Endothelial cell of umbilical vein (primary cell): ENCODE measurements at places on chromosomes 5 and 9. TPM values are rescaled to one million over a fixed set of nuclear protein-coding genes. Genes with fewer than 3 reads are reported as not detected.
A peak's percentile ranks its signal among the peaks of the same experiment; 100 is the strongest.

GRCh38 chr5:154429341-154429740 lies 16.5 kb upstream of the SAP30L start:
- no peak for DNase-seq

DNA sequence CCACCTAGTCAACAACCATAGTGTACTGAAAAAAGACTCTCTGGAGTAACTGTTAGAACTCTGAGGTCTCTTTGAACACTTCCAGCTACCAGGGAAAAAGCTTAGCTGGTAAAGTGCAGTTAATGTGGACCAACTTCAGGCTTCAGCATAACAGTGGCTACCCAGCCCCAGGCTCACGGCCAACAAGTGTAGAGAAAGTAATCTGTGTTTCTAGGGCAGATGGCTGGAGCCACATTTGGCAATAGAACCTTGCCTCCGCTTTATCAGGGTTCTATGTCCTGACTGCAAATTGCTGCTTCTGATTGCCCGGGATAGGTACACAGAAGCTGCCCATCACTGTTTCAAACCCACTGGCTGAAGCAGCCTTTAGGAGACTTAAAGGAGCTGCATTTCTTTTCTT lies 76.0 kb upstream of the SIMC1 start:
- DNase-seq: no peak

DNA sequence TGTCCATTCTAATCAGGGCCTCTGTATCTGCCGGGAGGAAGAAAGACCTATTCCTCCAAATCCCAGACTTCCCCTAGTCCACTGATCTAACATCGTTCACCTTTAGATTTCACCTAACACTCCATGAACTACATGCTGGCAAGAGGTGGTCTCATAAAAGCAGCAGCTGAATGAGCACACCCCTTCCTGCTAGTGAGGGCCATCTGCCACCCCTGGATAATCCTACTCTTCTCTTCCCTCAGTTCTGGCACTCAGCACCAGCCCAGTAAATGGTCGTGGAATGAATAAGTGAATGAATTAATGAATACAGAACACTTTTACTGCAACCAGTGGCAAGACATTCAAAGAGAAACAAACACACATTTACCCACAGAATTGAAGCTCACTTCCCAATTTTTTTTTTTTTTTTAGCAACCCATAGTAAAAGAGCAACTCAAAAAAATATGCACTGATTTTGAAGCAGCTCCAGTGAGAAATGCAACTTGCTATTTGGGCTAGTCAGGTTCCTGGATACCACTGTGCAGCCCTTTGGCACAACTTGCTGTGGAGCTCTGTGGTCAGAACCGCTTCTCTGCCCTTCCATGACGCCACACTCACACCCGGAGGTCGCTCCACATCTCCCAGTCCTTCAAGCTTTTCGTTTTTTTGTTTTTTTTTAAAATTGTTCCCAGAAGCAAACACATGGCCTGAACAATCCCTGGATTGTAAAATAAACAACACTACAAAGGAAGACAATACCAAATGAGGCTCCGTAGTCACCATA lies 6.2 kb downstream of the RNF183 start:
- no peak for DNase-seq

DNA sequence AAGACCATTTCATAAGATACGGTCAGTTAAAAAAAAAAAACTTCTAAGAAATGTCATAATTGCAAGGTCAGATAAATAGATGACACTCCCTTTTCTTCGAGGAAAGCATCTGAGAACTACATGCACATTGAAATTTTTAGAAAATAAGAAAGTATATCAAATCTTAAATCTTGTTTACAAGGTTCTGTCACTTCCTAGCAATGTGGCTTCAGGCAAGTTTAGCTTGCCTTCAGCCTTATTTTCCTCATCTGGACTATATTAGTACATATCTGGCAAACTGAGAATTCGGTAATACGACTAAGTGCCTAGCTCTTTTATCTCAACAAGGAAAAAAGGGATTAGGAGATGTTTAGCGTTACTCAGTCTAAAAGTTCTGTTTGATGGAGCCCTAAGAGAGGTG lies 32.5 kb upstream of the OR2K2 start:
- DNase-seq: no peak

DNA sequence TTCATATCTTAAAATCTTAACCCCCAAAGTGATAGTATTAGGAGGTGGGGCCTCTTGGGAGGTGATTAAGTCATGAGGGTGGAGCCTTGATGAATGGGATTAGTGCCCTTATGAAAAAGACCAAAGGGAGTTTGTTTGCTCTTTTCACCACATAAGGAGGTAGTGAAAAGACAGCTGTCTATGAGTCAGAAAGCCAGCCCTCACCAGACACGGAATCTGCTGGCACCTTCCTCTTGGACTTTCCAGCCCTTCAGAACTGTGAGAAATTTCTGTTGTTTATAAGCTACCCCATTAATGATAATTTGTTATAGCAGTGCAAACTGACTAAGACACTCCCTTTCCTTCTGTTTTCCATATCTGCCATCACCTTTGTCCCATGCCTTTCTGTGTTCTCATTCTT lies 20.8 kb downstream of the IFNB1 start:
- DNase-seq: no peak

Gene TMED9
- 286 and 291 TPM in 2 replicates for total RNA-seq

Gene GFPT2
- total RNA-seq: 4.5 and 5.5 TPM in 2 replicates

DNA sequence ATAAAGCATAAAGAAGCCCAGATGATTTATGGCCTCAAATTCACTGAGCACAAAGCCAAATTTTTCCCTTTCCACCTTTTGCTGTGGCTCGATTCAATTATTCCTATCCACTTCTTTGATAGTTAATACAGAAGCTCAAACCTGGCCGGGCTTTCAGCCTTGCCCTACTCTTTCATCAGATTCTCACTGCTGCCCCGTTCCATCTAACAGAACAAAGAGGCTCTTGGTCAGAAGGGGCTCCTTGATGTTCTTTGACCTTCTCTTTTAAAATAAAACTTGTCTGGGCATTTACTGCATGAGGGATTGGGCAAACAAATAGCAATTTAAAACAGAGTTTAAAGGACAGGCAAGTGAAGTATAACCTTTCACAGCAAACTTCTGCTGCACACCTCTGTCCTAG lies 9.8 kb downstream of the GRXCR2 start:
- DNase-seq: no peak

DNA sequence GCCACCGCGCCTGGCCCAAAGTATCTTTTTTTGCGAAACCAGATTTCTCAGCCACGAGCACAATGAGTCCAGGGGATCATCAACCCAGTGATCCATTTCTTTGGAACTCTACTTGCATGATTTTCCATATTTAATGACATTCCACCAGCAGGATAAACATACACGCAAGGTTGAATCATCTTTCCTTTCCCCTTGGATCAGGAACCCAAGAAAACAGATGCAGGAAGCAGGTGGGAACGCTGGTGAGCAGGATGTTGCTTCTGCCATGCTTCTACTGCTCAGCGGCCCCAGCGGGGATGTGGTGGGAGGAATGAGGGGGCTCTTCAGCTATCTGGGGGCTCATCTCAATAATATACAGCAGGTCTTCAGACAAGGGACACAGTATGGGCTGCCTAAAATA lies 118.2 kb downstream of the SEC61B start:
- DNase-seq: peak; percentile 83

- DNase-seq: peak; percentile 62
These were observed 9.1 kb downstream of the EGFL7 start for GRCh38 chr9:136671646-136672430.

GRCh38 chr5:14930486-14930885 lies 58.9 kb upstream of the ANKH start:
- no peak for DNase-seq

Gene PCA3
- total RNA-seq: 0.32 and 2.5 TPM in 2 replicates

DNA sequence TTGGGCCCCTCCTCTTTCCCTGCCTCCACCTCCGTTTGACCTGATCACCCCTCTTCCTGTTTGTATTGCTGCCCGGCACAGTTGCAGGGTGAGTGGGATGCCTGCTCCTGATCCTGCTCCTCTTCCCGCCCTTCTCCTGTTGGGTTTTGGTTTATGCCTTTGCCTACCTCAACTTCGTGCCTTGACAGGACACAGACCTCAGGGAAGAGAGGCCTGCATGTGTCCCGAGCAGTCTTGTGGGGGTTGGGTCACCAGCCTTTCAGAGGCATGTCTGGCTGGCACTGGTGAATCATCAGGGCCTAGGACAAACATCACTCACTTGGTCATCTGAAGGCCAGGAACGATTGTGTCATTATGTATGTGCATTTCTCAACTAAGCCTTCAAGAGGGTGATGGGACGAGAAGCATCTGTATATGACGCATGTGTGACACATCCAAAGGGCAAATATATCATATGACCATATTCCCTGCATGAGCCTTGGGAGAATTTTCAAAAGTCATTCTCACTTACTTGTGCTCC lies 56.9 kb downstream of the NPR3 start:
- DNase-seq: no peak

DNA sequence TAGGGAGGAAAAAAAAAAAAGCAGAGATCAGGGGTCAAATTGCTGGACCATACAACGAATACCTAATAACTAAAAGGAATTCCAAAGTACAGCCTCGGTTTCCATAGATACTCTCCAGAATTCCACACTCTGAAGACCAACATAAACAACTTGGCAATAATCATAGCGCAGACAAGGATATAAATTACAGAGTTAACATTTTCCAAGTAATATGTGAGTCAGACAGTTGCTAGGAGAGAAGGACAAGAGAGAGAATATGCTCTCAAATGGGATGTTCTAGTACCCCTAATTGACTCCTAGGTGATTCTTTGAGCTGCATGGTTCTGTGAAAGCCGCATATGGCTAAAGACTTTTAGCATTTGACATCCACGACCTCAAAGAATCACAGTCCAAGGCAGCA lies 165.2 kb downstream of the FRMD3 start:
- no peak for DNase-seq

DNA sequence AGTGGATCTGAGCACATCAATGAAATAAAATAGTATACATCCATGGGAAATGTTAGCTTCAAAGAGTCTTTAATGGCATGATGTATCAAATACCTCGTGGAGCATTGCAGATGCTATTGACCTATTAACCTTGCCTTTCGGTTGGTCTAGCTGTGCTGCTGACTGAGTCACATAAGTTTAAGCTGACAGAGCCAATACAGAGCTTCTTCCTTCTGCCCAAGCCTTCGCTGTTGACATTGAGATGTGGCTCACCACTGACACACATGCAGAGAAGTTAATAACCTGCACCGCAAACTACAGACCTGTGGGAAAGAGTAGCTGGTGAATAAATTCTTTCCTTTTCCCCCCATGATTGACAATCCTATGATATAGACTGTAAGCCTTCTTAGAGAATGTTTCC lies 78.2 kb downstream of the LURAP1L start:
- DNase-seq: no peak

DNA sequence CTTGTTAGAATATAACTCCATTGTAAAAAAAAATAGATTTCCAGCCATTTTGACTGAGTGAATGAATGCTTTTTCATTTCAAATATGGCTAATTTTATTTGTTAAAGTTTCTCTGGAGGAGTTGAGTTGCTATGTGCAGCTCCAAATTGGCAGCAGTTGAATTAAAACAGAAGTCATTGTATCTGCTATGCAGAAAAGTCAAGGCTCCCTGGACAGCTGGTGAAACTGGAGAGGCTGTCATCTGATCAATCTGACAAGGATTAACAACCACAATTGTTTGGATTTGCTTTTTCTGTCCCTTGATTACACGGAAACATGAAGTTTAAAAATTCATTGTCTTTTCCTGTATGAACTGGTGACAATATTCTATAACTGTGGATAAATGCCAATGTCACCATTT lies 713.9 kb downstream of the EFNA5 start:
- no peak for DNase-seq

- no peak for DNase-seq
These were observed 45.9 kb upstream of the FST start for GRCh38 chr5:53434541-53434940.

Gene EGFLAM
- total RNA-seq: 1.6 and 2.7 TPM in 2 replicates

- no peak for DNase-seq
These were observed 23.5 kb downstream of the INSYN2B start for GRCh38 chr5:169956756-169957155.

DNA sequence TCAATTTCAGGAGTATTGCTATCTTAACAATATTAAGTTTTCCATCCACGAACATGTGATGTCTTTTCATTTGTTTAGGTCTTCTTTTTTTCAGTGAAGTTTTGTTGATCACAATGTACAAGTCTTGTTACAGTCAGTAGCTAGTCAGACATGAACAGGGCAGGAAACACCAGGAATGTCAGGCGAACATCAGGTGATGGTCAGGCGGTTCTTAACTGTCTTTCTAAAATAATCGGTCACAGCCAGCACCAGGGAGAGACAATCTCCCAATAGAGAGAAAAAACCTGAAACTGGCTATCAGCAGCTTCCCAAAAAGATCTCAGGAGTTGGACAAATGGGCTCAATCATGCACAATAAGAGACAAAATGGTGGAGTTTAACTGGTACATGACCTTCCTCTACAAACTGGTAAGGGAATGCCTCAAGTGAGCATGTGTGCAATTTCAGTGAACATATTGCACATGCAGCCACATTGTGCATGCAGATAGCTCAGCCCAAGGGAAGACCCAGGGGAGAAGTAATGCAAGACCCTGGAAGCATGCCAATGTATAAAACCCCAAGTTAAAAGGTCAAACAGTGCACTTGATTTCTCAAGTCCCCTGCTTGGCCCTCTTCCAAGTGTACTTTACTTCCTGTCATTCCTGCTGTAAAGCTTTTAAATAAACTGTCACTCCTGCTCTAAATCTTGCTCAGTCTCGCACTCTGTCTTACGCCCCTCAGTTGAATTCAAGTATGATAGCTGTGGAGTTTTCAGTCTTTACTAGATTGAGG lies 176.1 kb upstream of the RASEF start:
- DNase-seq: no peak

Gene TXNDC8
- not detected in 2 replicates for total RNA-seq

- DNase-seq: no peak
These were observed 66.9 kb downstream of the OR2K2 start for GRCh38 chr9:111263116-111263515.

DNA sequence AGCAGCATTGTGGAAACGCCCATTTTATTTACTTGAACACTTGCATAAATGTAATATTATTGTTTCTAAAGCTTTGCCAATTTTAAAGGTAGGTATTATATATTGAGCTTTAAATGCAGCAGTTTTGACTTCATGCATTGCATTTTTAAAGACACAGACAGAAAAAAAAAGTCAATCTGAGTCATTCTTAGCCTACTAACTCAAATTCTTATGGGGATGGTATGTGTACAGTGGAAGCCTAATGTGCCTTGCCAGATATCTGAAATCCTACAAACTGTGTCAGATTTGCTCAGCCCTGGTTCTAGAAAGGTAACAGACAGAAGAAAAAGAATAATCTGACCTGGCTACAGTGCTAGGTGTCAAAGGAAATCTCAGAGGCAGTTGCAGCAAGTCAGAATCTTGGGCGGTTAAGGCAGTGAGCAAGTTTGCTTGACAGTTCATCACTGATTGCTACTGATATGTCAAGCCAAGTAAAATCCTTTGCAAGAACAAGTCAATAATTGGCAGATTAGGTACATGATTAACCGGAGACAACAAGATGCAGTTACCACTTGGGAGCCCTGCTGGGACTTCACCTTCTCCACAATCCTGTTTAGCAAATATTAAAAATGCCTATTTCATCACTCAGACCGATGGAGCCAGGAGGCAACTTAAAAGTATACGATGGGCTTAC lies 224.8 kb upstream of the WWC1 start:
- DNase-seq: no peak

- DNase-seq: no peak
These were observed 8.9 kb downstream of the SMAD5 start for GRCh38 chr5:136141561-136141960.

Gene CCL21
- total RNA-seq: 0.85 TPM in 1 of 2 replicates, not detected in the other
